ENCODE measurements at places on chromosomes 1 and 21.

DNA sequence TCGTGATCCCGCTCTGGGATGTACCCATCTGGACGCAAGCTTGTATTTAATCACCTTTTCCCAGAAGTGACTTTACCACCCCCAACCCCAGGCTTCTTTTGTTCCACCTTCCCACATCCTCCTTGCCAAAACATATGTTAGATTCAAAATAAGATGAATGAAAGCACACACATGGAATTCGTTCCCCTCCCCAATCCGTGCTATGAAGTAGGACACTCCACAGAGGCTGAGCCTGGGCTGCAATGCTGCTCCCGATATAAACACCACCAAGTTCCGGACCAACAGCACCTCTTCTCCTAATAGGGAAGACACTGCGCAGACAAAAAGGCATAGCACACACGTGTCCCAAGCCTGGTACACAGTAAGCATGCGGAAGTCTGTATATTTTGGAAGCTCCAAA lies 86.1 kb downstream of the CLSTN1 start:
- no peak for DNase-seq

- DNase-seq: no peak
Observed at GRCh38 chr1:230145505-230145899, 78.5 kb downstream of the GALNT2 start.

DNA sequence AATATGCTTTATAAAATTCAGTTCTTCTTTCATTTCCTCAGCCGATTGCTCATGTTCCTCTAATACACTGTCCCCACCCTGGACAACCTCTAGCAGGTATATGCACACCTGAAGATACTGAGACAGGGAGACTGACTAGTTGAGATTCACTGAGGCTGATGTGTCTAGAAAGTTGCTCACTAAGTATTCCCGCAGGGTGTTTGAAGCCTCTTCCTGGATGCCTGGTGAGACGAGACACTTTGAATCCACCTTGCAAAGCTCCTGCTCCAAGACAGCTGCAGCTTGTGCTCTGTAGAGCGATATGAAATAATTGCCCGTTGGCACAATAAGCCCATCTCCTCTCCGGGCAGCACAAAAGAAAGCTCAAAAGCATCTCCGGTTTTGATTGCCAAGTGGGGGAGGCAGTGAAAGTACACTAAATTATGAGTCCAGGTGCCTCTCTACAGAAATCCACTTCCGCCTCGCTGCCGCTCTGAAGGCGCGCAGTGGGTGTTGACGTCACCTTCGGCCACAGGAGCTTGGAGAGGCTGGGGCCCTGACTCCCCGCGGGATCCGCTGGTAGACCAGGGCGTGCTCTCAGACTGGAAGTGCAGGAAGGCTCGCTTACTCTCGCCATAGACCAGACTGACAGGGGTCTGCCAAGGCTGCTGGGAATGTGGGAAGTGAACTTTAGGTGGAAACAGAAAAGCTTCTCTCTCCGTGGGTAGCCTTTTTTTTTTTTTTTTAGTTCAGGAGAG lies 46.3 kb downstream of the GPA33 start:
- peak; percentile 85 for DNase-seq

GRCh38 chr21:41845310-41846032 lies 33.7 kb downstream of the PRDM15 start:
- no peak for DNase-seq

- DNase-seq: no peak
Observed at GRCh38 chr1:212623603-212624002, 15.0 kb downstream of the ATF3 start.

DNA sequence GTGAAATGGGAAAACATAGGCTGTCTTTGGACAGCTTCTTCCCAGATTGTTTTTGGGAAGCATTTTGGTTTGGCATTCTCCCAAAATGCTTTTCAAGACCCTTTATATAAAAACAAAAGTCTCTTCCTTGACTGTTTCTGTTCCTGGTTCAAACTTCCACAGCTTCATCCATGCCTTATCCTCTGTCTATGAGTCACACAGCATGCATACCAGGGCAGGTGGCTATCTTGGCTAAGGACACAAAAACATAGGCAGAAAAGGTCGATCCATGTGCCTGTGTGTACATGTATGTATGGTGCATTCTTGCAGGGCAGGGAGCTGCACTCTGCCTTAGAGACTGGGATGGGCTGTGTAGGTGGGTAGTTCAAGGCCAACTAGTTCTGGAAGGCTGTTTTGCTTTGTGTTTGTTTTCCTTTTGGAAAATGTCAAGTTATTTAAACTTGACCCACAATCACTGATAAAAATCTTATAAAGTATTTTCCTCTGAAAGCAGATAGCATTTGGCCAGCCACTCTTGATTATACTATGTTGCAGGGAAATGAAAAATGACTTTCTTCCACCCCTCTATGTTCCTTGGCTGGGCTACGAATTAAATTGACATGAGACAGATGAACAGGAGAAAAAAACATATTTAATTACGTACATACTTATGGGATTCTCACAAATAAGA lies 437.0 kb downstream of the SIPA1L2 start:
- no peak for DNase-seq

DNA sequence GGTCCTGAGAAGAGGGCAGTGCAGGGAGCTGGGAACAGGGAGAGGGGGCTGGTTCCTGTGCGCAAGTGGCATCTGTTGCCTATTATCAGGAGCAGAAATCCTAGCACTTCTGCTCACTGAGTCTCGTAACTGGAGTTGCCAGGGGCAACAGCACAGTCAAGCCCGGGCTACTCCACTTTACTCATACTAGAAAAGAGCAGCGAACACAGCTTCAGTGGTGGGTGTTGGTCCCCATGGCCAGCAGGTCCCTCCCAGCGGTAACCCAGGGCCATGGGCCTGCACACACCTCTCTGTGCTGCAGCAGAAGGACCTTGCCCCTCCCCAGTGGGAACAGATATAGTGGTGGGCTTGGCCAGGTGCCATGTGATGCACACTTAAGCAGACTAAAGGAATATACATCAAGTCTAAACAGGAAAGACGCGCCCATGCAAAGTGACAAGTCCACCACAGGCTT lies 8.5 kb downstream of the PYCR2 start:
- no peak for DNase-seq

All from stimulated activated CD4-positive, alpha-beta T cell treated with anti-CD3 and anti-CD28 coated beads, Interleukin-15, amount 100 ng/mL, for 24 hours (primary cell).